ENCODE measurements at places on chromosomes 6 and 20. TPM values are rescaled to one million over a fixed set of nuclear protein-coding genes. Genes with fewer than 3 reads are reported as not detected.

Gene HAO1
- total RNA-seq: not detected

Gene OR2J1
- not detected for total RNA-seq

Gene PAX1
- total RNA-seq: under 0.01 TPM

Gene CLPSL1
- total RNA-seq: not detected

Gene AVP
- total RNA-seq: not detected

DNA sequence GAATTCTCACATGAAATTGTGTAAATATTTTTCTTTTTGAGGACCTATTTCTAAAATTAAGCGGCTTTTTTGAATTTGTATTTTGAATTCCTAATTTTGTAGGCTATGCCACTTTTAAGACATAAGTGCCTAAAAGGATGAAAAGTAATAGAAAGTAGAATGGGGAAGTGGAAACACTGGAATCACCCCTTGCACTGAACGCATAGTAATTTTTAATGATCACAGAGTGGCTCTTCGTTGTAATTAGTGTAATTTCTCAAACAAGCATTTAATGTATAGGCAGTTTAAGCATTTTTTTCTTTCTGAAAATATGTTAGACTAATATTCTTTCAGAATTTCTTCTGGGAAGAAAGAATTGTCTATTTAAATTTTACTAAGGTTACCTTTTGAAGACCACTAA, 73.2 kb downstream of the ARID1B start:
- DNase-seq: no peak

DNA sequence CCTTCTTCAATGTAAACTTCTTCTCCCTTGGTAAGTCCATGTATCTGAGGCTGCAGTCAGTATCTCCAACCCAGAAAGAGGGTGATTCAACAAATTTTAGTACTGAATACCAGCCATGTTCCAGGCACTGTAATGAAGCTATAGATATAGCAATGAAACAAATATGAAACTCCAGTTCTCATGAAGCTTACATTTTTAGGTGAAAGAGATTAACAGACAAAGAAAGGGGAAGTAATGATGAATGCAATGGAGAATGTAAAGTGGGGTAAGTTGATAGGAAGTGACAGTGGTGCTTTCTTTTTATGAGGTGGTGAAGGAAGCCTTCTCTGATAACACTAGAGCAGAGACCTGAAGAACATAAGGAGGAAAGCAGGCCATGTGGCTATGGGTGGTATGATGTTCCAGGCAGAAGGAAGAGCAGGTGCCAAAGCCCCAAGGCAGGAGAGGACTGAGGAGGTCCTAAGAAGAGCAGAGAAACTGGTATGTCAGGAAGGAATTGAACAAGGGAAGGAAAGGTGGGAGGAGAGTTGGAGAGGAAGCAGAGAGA, 143.6 kb downstream of the TFAP2B start:
- peak; percentile 85 for DNase-seq

- DNase-seq: no peak
Measured at GRCh38 chr6:135116571-135116970, 61.9 kb upstream of the HBS1L start.

- DNase-seq: peak; percentile 93
Measured at GRCh38 chr6:35804996-35805736, at the start of gene LHFPL5. TSS of gene LHFPL5 (plus strand) at chr6:35805352. CDS start at chr6:35805671, 319 bp downstream.
